Fibroblast of skin of right quadriceps (primary cell): ENCODE measurements at places on chromosomes 5 and 9.

- DNase-seq = no peak
Measured at GRCh38 chr9:109974918-109975276, 194.9 kb downstream of the PALM2AKAP2 start.

GRCh38 chr9:114123031-114123977, 24.2 kb upstream of the KIF12 start:
- no peak for DNase-seq

DNA sequence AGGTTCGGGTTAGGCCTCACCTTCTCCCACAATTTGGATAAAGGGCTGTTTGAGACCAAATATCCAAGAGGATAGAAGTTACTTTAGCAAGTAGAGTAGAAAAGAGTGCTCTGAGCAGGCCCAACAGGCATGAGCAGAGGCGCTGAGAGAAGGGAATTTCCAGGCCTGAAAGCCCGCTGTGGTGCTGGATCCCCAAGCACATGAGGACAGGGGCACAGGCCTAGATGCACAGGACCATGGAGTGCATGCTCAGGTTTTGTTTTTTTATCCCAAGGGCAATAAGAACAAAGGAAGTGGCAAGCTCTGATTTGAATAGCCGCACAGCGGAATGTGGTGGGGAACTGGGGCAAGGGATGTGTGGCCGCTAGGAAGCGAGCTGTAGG, 33.3 kb downstream of the OSMR start:
- DNase-seq = no peak

DNA sequence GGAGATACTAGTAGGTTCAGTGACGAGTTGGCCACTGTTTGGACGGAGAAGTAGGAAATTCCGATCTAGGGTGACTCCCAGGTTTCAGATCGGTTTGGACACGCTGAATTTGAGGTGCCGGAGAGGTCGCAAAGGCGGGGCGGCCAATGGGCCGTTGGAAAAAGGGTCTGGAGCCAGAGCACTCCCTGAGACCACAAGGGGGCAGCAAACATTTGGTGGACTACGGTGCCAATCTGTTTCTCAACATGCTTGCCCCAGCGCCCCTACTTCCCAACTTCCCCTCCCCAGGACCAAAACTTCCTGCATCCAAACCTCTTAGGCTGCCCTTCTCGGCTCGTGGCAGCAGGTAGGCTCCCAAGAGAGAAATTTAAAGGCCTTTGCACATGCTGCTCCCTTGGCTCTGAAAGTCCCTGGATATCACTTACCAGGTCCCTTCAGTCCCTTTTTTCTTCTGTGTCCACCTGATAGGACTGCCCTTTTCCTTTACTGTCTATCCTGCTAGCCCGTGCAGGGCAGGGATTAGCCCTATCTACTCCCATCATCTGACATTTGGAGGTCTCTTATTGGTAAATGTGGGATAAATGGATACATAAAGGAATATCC, 992 bp upstream of the RPP25L start:
- peak; percentile 60 for DNase-seq

DNA sequence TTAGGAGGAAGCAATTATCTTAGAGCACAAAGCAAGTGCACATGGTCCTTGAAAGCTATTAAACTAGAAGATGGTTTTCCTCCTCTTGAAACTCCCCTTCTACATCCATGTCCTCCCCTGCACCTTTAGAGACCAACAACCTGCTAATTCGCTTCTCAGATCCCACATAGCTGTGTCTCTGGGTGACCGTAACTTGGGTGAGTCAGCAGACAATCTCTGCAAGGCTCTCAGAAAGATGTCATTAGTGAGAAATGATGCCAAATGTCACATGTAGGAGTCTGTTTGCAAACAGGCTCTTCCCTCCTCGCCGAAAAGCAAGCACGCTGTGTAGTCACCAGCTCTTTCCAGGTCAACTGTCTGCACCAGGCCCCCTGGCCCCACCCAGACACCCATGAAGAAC, 291.8 kb downstream of the SLIT3 start:
- peak; percentile 23 for DNase-seq

GRCh38 chr9:21477466-21477865, 4.6 kb downstream of the IFNE start:
- no peak for DNase-seq
